Esophagus squamous epithelium (tissue), 5 donors: ENCODE measurements at places on chromosomes 6 and 20.

DNA sequence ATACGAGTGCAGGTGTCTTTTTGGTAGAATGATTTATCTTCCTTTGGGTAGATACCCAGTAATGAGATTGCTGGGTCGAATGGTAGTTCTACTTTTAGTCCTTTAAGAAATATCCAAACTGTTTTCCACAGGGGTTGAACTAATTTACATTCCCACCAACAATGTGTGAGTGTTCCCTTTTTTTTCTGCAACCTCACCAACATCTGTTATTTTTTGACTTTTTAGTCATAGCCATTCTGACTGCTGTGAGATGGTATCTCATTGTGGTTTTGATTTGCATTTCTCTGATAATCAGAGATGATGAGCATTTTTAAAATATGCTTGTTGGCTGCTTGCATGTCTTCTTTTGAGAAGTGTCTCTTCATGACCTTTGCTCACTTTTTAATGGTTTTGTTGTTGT lies 1.9 kb upstream of the ZNF831 start:
- DNase-seq: no peak

GRCh38 chr6:133418108-133418507 lies 177.0 kb downstream of the EYA4 start:
- no peak for DNase-seq

DNA sequence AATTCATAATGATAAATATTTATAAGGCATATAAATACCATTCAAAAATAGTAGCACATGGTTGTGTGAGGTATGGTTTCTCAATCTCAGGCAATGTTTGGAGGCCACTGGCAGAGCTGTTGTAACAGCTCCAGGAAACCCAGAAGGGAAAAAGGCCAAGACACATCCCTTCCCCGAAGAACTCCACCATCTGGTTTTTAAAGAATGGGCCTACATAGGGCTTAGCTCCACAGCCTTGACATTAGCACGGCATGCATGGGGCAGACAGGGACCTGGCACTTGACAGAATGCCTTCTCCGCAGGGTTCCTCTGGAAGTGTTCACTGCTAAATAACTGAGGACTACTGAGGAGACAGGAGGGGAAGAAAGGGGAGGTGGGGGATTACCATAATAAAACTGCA lies 16.1 kb upstream of the FOXO3 start:
- no peak for DNase-seq

DNA sequence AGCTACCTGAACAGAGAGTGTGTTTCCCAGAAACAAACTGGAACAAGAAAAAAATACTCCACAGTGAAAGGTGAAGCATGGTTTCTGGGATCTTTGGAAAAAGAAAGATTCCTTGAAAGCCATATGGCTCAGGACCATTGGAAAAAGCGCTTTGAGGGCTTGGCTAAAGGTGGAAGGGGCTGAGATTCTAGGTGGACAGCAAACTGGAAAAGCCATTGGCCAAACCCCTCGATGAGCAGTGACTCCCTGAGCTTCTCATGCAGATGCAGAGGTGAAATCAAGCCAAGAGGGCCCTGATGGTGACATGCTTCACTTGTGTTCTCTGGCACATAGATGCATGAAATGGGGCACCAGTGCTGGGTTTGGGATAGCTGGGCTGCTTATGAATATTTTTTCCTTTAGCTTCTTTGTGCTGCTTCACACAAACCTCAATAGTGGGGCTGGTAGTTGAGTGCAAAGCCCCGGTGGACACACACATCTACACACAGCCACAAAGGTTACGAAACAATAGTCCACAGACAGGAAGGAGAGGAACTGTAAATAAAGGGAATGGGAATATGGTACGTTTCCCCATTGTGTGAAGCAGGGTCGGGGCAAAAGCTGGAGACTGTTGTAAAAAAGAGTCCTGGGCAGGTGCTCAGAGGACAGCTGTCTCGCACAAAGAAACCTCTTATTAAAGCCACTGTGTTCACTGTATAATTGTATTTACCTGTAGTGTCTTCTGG lies 117.8 kb downstream of the FOXA2 start:
- no peak for DNase-seq

DNA sequence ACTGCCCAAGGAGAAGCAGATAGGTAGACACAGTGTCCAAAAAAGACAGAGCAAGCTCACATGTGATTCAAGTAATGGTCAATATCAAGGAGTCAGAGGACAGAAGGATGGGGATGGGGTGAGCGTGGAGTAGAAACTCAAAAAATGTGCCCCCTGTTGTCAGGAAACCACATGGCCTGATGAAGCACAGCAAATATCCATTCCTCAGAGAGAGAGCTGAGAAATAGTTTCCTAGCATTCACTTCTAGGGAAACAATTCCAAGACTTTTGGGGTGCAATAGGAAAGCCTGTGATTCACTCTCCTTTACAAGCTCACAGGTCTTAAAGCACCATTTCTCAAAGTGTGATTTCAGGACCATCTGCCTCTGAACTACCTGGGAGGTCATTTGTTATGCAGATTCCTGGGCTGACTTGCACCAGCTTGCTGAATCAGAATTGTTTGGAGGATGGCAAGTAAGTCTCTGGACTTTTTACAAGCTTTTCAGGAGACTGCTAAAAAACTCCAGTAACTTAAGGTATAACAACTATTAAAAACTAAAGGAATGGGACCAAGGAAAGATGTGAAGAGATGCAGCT lies 432.8 kb downstream of the HDGFL1 start:
- no peak for DNase-seq

GRCh38 chr6:134464690-134465411 lies 146.9 kb upstream of the SGK1 start:
- no peak for DNase-seq

GRCh38 chr6:25302677-25303128 lies 23.5 kb downstream of the CARMIL1 start:
- no peak for DNase-seq

DNA sequence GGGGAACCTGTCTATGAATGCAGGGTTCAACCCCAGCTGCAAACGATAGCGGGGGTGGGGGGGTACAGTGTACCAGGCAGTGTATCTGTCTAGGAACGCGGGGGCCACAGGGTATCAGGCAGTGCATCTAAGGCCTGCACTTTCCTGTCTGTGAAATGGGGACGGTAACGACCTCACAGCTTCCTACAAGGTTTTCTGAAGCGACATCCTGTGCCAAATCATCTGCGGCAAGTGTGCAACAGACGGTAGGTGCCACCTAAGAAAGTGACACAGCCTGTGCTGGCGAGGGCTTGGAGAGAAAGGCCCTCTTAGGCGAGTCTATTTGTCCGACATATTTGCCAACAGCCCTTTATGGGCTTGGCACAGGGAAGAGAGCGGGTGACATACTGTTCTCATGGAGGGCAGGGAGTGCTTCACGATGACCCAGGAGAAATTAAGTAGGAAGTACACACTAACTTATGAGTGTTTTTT lies 3.8 kb downstream of the DIDO1 start:
- DNase-seq: no peak

GRCh38 chr6:83176246-83176645 lies 16.8 kb downstream of the PGM3 start:
- DNase-seq: no peak

- no peak for DNase-seq
These were observed 34.3 kb downstream of the PRSS35 start for GRCh38 chr6:83546636-83547035.

DNA sequence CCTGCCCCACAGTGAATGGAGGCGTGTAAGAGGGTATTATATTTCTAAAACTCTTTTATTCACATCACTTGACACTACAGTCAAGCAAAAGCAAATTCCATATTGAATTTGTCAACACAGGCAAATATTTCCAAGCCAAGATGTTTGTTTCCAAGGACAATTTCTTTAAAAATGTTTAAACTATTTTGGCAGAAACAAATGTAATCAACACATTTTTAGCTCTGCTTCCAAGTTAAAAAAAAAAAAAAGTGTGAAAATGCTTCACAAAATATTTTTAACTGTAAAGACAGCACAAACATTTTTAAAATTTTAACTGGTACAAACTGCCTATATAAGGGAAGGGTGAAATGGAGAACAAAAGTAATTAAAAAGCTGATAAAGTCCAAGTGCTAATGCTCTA lies 44.9 kb upstream of the DST start:
- DNase-seq: no peak

- no peak for DNase-seq
These were observed 18.4 kb upstream of the SLC22A1 start for GRCh38 chr6:160102956-160103824.

- DNase-seq: no peak
These were observed 9.4 kb downstream of the SPDEF start for GRCh38 chr6:34546551-34547321.

DNA sequence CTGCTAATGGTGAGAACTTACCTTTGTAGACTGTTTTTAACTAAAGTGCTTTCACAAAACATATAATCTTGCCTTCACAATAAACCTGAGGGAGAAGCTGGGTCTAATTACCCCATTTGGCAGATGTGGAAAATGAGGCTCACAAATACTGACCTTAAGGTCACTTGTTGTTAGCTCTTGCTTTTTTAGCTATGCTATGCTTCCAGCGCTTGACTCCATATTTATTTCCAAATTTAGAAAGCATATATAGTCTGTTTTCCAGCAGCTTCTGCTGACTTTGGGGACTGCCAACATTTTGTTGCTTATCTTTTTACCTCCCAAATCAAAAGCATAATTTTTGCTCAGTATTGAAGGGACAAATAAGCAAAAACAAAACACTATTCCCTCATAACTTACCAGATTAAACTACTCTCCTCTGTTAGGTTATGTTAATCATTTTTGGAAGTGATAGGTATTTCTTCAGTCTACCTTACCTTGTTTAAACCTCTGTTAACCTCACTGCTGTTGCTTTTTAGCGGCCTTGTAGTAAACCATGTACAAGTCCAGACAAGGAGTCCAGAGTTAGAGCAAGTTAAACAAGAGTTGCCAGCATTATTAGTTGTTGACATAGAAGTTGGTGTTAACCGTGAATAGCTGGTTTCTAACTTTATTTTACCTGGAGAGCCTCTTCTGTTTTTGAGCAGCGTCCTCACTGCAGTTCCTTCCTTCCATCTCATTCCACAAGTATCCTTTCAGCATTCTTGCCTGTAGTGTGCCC lies 4.9 kb upstream of the BTBD3 start:
- DNase-seq: no peak

DNA sequence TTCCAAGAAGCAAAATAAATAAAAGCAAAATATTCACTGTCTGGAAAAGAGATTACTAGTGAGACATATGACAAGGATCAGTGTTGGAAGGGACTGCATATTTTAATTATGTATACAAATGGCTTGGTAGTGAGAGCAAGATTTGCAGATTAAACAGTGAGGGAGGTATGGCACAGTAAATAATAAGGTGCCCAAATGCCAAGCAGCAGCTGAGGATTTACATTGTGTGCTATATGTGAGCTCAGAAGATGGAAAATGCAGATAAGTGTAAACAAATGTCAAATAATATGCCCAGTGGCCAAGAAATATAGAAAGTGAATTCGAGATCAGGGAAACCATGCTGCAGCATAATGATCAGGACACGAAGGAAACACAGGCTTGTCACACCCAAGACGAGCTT lies 173.8 kb upstream of the NRSN1 start:
- DNase-seq: no peak

- DNase-seq: no peak
These were observed 74.7 kb downstream of the SYNJ2 start for GRCh38 chr6:158056355-158056754.

DNA sequence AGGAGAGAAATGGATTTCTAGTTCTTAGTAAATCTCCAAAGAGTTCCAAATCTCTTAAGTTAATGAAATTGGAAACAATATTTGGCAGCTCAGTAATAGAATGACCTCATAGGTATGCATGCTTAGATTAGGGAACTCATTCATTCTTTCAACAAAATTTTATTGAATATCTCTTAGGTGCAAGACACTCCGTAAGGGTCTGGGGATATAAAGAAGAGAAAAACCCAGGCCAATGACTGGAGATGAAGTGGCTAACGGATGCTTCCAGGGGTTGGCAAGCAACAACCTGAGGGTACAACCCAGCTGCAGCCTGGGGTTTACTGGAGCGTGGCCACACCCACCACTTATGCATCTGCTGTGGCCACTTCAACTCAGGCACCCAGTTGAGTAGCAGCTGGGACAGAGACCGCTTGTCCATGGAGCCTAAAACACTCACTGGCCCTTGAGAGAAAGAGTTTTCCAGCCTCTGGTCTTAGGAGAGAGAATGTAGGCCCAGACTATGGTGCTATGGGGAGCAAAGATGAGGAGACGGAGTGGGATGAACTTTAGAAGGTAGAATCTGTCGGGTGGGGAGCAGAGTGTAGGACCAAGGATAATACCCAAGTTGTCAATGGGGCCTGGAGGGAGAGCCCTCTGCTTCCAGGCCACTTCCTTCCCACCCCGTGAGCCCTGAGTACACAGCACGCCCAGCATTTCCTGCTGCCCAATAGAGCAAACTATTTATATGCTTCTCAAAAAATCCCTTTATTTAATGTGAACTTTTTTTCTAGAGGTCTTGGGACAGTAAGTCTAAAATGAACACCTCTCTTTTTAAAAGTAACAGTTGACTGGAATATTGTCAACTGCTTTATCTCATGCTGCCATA lies 46.8 kb upstream of the PXDC1 start:
- DNase-seq: no peak

- DNase-seq: no peak
These were observed 8.3 kb downstream of the PI16 start for GRCh38 chr6:36962874-36963273.

GRCh38 chr20:46545077-46545826 lies 5.2 kb downstream of the OCSTAMP start:
- no peak for DNase-seq

DNA sequence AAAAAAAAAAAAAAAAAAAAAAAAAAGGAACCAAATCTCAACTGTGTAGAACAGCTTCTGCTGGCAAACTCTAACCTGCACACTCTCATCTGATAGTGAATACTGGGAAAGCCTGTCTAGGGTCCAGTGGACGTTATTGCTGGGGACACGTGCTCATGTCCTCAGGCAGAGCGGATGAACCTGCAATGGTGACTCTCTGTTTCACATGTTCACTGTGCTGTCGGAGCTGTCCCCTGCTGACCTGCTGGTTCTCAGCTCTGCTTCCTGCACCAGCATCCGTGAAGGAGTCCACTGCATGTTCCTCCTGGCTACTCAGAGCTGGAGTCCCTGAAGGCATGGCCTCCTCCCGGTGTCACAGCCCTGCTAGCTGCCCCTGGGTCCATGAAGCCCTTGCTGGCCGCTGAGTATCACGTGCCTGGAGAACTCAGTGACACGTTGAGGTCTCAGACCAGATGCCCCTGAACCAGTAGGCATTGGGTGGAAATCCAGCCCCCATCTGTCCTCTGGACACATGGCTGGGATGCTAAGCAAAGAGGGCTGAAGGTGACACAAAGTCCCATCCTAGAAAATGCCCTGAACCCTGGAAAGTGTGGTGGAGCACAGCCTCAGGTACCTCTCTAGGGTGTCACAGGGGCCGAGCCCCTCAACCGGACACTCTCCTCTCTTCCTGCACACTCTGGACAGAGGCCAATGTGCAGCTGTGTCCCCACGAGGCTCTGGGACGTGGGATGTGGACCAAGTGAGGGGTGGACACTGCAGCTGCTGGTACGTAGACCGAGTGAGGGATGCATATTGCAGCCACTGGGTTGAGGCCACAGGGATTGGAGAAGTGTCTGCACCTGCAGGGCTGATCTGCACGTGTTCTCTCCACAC lies 54.9 kb upstream of the FRMD1 start:
- DNase-seq: no peak

- DNase-seq: no peak
These were observed 3.7 kb downstream of the POU3F2 start for GRCh38 chr6:98838032-98838431.
